Tibial nerve (tissue), 4 donors: ENCODE measurements at places on chromosomes 2 and 18.

GRCh38 chr2:74676331-74676730 is 22.3 kb downstream of the SEMA4F start:
- no peak for DNase-seq

GRCh38 chr2:43026426-43027096 is 199.8 kb downstream of the ZFP36L2 start:
- no peak for DNase-seq

DNA sequence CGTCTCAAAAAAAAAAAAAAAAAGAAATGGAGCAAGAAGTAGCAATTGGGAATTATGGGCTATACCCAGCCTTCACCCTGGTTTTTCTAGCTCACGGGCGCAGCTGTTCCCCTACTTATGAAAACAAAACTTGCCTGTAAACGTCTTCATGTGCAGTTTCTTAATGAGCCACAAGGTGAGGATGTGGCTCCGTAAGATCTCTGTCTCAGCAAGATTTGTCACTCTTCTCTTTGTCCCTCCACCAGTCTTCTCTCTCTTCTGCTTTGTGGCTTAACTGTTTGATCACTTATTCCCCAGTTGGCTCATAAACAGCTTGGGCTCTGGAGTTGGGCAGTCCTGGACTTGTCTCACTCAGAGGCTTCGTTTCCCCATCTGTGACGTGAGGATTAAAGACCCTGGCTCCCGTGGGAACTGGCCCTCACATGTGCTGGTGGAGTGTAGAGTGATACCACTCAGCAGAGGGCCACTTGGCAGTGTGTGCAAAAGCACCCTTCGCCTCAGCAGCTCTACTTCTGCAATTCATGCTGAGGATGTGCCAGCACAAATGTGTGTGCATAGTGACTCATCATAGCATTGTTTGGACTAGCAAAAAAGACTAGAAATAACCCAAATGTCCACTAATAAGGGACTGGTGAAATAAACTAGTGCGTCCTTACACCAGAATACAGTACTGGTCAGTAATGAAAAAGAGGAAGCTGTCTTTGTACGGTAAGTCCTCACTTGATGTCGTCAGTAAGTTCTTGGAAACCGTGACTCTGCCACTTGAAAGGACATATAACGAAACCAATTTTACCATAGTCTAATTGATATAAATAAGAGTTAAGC is 8.7 kb downstream of the CEP68 start:
- peak; percentile 70 for DNase-seq

GRCh38 chr18:11398625-11399024 is 210.8 kb upstream of the SLC35G4 start:
- no peak for DNase-seq

DNA sequence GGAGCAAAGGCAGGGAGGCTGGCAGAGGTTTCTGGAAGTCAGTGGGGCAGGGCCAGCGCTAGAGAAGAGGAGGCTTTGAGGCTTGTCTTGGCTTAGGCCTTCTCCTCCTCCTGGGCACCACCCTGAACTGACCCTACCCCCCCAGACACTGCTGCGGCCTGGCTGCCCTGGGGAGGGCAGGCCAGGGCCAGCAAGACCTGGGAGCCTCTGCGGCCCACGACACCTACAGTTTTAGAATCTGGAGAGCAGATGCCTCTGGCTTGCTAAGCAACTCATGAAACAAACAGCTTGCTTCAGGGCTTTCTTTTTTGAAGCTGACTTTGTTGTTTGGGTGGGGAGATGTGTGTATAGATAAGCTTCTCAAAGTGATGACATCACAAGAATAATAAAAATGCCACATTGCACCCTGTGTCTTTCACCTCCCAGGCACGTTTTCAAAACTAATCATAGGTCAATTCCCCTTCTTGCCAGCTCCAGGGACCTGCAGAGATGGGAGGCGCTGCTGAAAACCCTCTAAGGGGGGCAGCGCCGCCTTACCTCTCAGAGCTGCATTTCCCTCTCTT is 46.2 kb upstream of the SMAD7 start:
- no peak for DNase-seq

DNA sequence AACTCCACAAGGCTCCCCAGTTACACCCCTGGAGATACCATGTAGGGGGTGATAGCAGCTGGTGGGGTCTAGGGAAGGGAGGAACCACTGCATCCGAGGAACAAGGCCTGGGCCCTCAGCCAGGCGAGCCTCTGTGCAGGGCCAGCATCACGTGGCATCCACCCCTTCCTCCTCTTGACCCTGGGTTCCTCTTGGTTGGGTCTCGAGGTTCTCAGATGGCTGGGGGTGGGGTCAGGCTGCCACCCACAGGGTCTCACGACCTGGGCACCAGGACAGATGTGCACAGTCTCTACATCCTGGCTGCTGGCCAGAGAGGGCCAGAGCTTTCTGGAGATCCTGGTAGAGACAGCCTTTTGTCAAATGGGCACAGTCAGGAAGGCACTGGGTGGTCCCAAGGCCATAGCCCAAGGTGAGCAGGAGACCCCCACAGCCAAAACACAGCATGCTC is 10.4 kb downstream of the HS6ST1 start:
- peak; percentile 39 for DNase-seq
